ENCODE measurements at places on chromosomes 2 and 18. TPM values are rescaled to one million over a fixed set of nuclear protein-coding genes. Genes with fewer than 3 reads are reported as not detected.

DNA sequence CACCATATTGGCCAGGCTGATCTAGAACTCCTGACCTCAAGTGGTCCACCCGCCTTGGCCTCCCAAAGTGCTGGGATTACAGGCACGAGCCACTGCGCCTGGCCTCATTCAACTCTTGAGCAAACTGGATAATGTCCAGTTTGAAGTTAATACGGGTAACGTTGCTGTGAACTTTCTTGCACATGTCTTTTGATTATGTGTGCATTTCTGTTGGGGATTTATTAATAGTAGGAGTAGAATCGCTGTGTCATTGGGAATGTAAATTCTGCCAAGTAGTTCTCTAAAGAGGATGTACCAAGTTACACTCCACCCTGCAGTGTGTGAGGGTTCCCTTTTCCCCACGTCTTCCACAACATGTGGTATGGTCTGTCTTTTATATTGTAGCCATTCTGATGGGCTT is 6.2 kb downstream of the IMPA2 start:
- DNase-seq, result no peak

DNA sequence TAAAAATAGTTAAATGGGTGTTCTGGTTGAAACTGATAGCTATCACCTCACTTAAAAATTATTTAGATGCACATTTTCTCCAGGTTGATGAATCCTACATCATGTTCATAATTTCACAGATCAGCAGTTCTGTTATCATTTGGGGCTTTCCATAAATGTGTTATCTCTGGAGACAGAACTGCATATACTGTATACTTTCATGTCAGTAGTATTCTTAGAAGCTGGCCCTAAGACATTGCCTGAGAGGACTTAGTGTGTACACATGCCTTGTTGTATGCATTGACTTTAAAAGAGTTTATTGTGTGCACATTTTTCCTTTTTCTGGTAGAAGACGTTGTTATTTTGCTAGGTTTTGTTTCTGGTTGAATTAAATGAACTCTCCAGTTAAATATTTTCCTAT is 41.0 kb downstream of the PIK3C3 start:
- no peak for DNase-seq

GRCh38 chr2:201644001-201644400 is 698 bp upstream of the TMEM237 start:
- DNase-seq, result no peak

The PKDCC gene
- 74.0 TPM for total RNA-seq

DNA sequence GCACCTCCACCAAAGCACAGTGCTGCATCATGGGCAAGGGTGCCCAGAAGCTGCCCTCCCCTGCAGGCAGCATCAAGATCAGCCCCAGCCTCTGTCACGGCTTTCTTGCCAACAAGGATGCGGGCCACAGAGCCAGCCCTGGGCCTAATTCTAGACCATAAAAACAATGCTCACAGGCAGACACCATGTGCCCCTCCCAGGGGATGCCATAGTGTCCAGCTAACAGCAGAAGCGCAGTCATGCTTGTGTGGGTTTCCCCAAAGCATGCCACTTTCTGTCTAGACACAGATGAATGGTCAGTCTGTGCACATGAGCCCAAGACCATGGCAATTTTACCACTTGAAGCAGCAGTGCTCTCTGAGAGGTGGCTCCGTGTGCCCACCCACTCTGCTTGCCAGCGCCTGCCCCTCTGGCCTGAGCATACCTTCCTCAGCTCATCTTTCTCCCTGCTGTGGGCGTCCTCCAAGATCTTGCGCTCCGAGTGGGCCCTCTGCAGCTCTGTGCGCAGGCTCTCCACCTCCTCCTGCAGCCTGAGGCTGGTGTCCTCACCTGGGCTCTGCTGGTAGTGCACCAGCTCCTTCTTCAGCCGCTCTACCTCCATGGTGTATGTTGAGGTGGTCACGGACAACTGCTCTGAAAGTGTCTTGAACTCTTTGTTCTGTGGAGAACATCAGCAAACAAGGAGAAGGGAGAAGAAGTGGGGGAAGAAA is 81.3 kb upstream of the ACAA2 start:
- DNase-seq, result no peak

DNA sequence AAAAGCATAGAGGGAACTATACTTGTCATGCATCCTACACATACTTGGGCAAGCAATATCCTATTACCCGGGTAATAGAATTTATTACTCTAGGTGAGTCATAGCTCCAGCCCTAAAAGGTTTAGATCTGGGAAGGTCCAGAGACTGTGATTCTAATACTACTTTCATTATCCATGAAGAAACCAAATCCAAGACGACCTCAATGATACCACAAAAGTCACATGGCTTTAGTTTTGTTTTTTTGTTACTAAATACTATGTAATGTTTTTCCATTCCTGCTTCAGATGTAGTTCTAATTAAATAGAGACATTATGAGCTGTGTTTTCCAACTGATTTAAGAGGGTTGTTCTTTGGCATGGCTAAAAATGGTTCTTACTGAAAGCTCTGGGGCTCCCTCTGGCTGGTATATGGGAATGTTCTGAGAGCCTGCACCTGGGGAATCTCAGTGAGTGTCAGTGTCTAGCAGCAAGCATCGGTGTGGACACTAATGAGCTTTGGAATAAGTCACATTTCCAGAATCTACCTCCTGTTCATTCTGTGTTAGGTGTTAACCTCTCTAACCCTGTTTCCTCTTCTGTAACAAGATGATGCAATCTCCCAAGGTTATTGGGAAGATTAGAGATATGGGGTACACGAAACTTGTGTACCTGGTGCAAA is 20.5 kb upstream of the IL1RL2 start:
- no peak for DNase-seq

- no peak for DNase-seq
Observed at GRCh38 chr2:132958887-132959286, 288.9 kb upstream of the LYPD1 start.

DNA sequence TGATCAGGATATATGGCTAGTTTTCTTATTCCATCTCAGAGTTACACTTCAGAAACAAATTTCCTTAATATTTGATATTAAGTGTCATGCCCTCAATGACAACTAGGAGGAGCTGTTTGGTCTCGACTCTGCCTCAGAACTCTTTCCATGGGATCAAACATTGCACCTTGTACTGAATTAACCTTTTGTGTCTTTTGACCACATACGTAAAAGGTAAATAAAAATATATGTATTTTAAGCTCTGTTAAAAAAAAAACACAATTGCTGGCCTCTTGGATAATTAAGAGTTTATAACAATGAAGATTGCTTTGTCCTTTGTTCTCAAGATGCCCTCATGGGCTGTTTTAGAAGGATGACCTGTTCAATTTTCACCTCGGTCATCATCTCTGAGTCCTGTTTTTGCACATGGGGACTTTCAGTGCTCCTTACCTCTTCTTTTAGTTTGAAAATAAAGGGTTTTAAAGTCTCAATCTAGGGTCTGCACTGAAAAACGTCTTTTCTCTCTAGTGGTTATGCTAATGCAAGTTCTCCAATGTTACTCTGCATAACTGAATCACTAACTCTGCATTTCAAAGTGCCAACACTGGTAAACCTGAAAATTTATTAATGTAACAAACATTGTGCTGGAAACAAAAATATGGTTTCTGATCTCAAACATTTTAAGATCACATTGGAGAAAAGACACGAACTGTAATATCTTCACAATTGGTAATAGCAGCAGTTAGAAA is 18.8 kb upstream of the FN1 start:
- no peak for DNase-seq

The ALPI gene
- 21.1 TPM for total RNA-seq

The SERPINB3 gene
- total RNA-seq, result not detected

DNA sequence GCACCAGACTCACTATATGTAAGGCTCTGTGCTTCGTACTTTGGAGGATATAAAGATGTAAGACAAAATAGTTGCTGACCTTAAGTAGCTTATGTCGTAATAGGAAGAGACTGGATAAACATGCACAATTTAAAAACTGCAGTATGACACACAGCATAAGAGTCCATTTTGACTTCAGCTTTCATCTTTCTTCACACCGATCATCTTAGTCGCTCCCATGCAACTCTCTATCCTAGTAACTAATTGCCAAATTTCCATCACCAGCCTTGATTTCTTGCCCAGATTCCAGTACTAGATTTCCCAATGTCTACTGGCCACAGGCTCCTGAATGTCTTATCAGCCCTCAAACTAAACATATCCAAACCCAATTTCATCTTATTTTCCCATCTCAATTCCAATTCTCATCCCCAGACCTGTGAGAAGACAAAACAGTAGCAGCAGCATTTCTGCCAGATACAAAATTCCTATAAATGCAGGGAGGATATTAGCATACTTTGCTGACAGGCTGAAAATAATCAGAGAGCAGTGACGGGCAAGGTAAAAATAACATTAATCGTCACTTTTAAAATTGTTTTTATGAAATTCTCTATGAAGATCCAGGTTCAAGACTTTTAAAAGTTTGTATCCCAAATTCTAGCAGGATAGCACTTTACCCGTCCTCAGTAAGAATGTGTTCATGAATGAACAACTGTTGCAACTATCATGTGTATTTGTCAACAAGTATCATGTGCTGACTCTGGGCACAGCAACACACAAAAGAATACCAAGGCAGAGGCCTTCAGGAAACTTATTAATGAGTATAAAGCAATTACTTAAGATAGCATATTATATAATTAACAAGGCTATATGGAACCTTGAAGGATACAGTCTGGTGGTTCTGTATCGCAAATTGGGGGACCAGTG is 42.2 kb downstream of the KIDINS220 start:
- no peak for DNase-seq

The ATOH8 gene
- 3.4 TPM for total RNA-seq

DNA sequence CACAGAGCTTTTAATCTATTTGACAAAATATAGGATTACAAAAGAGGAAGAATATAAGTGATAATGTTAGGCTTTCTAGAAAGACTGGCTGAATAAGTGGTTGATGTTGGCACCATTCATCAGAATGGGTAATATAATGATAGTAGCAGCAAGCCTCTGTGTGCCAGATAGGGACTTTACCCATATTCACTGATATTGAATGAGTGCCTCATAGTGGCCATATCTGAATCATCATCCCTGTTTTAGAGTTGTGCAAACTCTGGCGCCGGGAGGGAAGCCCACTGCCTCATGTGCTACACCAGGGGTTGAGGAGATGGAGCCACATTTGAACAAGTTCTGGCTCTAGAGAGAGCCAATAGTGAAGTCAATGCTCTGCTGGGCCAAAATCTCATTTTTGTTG is 368.7 kb upstream of the CRIM1 start:
- DNase-seq, result no peak

The SOWAHC gene
- 55.8 TPM for total RNA-seq

DNA sequence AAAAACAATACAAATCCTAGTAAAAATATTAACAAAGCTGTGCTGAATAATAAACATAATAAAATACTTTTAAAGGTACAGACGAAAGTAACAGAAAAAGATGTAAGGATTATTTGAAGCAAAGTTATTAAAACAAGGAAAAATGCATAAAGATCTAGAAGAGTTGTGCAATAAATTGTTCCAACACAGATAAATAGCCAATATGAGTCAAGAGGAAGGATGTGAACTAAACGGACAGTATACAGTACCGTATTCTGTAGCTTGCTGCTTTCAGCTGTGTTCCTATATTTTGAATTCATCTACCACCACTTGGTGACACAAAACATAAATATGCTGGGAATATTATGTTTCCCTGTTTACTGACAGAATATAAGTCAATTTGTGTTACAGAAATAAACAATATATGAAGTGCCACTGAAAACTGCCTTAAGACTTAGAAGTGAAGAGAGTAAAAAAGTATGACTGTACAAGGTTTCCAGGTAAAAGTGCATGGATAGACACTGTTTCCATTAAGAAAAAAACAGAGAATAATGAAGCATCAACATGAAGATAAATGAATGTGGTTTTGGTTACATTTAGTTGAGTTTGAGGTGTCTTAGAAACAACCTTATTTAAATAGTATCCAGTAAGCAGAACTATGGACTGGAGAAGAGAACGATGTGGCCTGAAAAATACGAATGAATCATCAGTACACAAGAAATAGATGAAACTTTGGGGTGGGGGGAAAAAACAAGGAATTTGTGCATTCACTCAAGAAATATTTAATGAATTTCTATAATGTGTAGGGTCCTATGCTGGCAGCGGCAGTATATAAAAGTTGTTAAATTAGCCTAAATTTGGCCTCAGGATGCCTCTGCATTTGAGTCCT is 13.1 kb downstream of the PPP3R1 start:
- DNase-seq, result no peak

DNA sequence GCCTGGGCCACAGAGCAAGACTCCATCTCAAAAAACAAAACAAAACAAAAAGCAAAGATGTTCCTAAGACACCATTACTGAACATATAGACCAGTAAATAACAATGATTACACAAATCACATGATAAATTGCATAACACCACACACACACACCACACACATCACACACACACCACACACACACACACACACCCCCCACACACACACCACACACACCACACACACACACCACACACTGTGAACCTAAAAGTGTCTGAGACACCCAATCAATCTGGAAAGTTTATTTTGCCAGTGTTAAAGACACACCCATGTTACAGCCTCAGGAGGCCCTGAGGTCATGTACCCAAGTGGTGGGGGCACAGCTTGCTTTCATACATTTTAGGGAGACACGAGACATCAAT is 62.6 kb upstream of the ASAP2 start:
- no peak for DNase-seq

DNA sequence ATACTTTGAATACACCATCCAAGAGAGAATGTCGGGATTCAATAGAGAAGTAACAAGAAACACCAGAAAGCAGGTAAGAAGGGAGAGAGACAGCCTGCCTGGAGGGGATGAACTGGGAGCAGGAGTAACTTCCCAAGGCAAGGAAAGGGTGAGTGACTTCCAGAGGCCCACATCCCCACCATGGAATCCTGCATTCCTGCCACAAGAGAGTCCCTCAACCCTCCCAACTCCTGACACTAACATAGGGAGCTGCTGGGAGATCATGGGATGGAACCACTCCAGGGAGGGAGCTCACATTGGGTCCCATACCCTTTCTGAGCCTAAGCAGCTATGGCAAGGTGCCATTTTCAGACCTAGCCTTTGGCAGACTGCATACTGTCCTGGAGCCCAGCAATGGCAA is 5.5 kb upstream of the TMEM163 start:
- DNase-seq, result no peak

The TTN gene
- 1.7 TPM for total RNA-seq

DNA sequence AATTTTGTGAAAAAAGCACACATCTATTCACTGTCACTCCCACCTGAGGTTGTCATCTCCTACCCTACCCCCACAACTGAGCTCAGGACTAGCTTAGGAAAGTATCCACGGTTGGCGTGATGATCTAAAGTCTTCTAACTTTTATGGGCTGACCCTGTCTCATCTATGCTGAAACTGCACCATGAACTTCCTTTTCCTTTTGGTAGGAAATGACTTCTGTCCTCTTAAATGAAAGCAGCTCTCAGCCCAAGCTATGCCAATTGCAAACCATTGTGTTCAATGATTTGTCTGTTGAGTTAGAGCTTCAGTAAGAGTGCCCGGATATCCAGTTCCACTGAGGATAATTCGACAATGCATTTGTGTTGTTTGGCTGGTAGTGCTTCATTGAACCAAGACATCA is 52.7 kb downstream of the ARHGAP25 start:
- no peak for DNase-seq

DNA sequence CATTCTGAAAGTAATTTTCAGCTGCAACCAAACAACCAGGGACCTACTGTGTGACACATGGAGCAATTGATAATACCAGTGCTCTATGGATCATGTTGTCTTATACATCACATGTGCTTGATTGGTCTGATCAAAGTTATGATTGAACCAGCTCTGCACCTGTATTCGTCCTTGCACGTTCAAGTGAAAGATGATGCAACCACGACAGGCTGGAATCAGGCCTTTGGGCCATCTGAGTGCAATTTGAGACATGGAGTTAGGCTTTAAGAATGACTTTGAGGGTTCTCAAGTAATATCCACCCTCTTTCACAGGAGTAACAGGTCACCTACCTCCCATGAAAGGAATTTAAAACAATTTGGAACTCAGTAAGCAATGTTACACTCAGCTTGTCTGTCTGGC is 165.2 kb downstream of the SLC8A1 start:
- no peak for DNase-seq

The AKAIN1 gene
- not detected for total RNA-seq

Measured in left colon (tissue), 2 donors.